ENCODE measurements at places on chromosomes 7 and 10.

- no peak for DNase-seq
Observed at GRCh38 chr7:24540956-24541355, 32.3 kb upstream of the PALS2 start.

- DNase-seq, result no peak
Observed at GRCh38 chr7:86645676-86646276, 2.1 kb downstream of the GRM3 start.

DNA sequence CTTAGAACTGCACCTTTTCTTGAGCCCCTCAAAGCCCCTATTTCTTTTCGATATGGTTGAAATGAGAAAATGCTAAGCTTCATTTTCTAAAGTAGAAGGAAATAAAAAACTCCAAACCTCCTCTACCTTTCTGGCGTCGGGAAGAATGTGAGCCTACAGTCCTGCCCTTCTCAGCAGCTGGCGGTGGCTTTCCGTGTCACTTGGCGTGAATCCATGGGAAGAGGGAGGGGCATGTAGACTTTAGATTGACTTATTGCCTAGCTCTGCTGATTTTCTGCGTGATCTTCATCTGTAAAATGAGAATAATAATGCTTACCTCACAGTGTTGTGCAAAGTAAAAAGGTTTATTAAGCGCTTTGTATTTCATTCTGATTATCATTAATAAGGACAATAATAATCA lies 35.0 kb downstream of the PRR15 start:
- no peak for DNase-seq

DNA sequence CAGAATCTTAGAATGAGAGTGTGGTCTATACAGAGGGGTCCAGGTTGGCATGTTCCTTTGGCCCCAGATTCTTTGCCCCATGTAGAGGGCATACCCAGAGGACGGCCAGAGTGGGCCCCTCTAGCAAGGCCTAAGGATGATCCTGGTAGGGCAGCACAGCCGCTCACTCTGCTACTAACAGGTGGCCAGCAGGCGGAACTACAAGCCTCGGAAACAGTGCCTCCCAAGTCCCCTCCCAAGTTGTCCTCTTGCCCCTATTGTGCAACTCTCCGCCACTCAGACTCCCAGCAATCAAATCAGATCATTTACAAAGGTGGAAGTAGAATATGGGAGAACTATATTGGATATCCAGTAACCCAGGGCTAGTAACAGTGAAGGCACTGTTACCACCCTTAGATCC lies 107.4 kb downstream of the STRA8 start:
- DNase-seq, result no peak

GRCh38 chr10:49527061-49527460 lies 11.9 kb downstream of the ERCC6 start:
- DNase-seq, result no peak

- DNase-seq, result no peak
Observed at GRCh38 chr7:46452561-46453135, 531.6 kb upstream of the IGFBP3 start.

- no peak for DNase-seq
Observed at GRCh38 chr7:150992833-150993302, 2.1 kb downstream of the NOS3 start.

- no peak for DNase-seq
Observed at GRCh38 chr7:134940729-134941128, 45.6 kb upstream of the AGBL3 start.

DNA sequence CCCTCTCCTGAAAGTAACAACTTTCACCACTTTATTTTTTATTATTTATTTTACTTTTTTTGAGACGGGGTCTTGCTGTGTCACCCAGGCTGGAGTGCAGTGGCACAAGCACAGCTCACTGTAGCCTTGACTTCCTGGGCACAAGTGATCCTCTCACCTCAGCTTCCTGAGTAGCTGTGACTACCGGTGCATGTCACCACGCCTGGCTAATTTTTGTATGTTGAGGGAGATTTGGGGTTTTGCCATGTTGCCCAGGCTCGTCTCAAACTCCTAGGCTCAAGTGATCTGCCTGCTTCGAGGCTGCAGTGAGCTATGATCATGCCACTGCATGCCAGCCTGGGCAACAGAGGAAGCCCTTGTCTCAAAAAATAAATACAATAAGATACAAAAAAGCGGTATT lies 14.9 kb upstream of the SLIT1 start:
- DNase-seq, result no peak

- no peak for DNase-seq
Observed at GRCh38 chr7:105246256-105246655, 142.5 kb downstream of the SRPK2 start.

All from effector CD4-positive, alpha-beta T cell (primary cell).